Activated T-cell treated with anti-CD3 and anti-CD28 coated beads for 4 hours (primary cell): ENCODE measurements at places on chromosomes 3 and 15.

DNA sequence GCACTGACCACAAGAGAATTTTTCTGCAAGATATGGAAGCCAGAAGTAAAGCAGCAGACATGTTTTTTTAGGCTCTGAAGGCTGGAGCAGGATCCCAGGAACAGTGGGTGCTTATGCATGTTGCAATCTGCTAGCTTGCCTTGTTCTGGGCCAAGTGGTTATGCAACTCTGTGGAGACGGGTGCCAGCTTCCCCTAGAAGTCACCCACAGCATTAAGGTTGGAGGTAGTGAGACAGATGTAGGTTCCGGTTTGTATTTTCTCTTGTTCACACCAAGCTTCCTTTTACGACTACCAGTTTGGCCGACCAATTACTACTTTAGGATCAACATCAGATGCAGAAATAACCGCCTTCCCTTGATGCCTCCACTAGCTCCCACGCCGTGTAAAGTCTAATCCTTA, 11.1 kb downstream of the DPH3 start:
- DNase-seq = no peak

DNA sequence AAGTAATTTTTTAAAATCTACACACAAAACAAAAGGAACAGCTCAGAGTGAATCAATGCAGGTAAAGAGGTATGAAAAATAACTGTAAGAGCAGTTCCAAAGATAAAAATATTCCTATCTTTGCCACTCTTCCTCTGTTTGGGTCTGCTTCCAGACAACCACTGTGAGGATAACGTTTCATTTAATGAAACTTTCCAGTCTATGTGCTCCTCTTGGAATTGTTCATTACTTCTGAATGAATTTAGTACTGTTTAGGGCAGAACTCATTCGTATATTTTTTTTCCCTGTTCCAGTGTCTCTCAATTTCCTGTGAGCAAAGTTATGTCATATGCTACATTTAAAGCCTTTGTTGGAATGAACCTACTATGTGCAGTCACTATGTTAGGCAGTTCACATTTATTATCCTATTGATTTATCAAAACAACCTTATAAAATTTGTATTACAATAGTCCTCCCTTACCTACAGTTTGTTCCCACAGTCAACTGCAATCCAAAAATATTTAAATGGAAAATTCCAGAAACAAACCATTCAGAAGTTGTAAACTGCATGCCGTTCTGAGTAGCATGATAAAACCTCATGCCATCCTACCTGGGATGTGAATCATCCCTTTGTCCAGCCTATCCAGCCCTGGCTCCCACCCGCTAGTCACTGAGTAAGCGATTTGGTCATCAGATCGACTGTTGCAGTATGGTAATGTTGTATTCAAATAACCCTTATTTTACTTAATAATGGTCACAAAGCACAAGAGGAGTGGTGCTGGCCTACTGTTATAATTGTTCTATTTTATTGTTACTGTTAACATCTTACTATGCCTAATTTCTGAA, 98.1 kb downstream of the TMCC1 start:
- DNase-seq = no peak

GRCh38 chr3:151224268-151224866, 21.4 kb upstream of the GPR171 start:
- DNase-seq = no peak

DNA sequence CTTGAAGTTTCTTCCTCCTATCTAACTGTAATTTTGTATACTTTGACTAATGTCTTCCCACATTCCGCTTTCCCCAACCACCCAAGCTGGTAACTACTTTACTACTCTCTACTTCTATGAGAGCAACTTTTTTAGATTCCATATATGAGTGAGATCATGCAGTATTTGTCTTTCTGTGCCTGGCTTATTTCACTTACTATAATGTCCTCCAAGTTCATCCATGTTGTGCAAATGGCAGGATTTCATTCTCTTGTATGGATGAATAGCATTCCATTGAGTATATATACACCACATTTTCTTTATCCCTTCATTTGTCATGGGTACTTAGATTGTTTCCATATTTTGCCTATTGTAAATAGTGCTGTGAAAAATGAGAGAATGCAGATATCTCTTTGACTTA, 78.5 kb upstream of the CCNL1 start:
- DNase-seq = no peak

DNA sequence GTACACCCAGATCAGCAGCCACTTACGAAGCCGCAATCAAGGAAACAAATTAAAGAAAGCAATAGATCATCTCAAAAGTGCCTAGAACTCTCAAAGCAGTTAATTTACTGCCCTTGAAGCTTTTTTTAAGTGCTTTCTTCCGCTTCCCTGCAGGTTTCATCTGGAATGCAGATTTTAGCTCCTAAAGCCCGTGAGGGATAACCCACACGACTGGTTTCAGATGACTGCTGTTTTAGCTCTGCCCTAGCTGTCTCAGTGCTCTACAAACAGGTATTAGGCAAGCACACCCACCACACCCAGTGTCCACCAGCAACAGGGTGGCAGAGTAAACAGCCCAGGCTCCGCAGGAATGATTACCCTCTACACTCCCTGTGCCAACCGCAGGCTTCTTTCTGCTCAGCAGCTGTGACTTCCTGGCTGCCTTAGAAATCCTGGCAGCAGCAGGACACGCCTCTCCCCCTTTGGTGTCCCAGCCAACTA, 126.0 kb downstream of the FMN1 start:
- no peak for DNase-seq

- no peak for DNase-seq
Measured at GRCh38 chr3:36824443-36824842, 60.1 kb upstream of the DCLK3 start.

DNA sequence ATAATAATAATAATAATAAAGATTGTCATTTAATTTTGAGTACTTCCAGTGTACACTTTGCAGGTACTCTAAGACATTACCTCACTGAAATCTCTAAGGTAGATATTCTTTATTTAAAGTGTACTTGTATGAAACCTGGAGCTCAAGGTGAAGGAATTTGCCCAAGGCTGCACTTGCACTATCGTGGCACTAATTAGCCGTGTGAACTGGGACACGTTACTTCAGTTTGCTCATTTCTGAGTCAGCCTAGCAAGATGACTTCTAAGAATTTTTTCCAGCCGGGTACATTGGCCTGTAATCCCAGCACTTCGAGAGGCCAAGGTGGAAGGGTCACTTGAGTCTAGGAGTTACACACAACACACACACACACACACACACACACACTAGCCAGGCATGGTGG, 33.5 kb downstream of the MLH1 start:
- DNase-seq = no peak

GRCh38 chr15:84702961-84703482, 12.9 kb downstream of the SEC11A start:
- DNase-seq = no peak

- DNase-seq = no peak
Measured at GRCh38 chr3:44208568-44208967, 33.1 kb upstream of the TOPAZ1 start.

DNA sequence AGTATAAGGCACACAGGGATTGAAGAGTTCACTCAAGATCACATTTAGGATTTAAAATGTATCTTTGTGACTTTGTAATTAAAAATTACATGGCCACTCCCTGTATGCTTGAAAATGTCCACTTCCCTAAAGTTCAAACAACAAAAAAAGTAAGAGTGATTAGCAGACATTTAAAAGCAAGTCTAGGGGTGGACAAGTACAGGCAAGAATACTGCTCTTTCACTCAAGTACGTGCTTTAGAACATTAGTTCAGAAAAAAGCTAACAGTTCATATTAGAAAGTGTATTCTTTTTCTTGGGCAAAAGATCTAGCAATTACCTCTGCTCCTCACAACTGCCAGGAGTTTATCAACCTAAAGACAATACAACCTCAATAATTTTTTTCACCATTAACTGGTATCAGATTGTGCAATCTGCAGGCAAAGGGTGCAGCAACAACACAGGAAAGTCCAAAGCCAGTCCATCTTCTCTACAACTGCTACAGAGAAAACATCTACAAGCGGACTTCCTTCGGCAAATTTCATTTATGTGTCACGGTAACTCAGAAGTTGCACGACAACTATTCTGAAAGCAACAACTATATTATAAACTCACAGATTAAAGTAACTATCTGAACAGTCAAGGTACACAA, 18.1 kb downstream of the CHSY1 start:
- no peak for DNase-seq

DNA sequence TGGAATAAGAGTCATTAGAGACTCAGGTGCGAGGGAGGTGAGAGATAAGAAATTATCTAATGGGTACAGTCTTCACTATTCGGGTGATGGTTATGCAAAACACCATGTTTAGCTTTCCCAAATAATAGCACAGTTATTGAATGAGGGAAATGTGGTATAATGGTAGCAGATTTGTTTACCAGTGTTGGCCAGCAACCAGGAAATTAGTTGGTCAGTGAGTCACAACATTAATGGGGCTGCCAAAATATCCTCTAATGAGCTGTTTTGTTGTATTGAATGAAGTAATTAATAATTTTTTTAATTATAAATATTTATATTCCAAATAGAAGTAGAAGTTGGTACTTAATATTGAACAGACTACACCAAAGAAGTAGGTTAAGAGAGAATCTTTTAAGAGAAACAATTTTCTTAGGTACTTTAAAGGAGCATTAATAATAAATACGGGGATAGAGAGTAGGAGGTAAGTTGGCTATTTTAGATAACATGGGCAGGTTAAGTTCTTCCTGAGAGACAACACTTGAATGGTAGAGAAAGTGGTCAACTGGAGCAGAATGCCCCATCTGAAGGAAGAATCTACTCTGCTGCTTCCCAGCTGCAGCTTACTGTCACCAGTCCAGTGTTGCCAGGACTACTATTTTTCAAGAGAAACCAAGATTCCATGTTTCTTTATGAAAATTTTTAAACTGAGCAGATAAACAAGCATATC, 218.8 kb downstream of the UBE2E2 start:
- DNase-seq = no peak

DNA sequence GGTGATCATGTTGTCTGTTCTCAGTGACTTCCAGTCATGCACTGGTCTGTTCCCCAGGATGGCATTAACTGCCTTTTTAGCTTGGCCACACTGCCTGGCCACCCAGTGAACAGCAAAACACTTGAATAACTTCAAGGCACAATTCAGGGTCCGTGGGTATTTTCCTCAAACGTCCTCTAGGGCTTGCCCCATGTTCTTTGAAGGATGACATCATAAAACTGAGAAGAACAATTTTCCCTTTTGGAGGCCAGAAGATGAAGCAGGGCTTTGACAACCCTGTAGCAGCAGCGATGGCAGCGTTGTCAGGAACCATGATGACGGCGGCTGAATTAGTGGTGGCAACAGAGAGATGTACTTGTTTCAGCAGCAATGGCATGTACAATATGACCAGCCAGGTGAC, 465.9 kb upstream of the ONECUT1 start:
- no peak for DNase-seq

GRCh38 chr3:169255511-169255910, 408.0 kb downstream of the MECOM start:
- DNase-seq = no peak
